Naive thymus-derived CD4-positive, alpha-beta T cell (primary cell): ENCODE measurements at places on chromosomes 1 and 21.
A peak's percentile ranks its signal among the peaks of the same experiment; 100 is the strongest.

GRCh38 chr1:219539645-219540254 lies 73.2 kb downstream of the ZC3H11B start:
- no peaks in the 10 kb centered on the region for H3K27me3 ChIP-seq
- H3K27ac ChIP-seq, result no peak overlapping the region
- DNase-seq, result no peak
- H3K4me1 ChIP-seq, result no peaks in the 10 kb centered on the region
- no peaks in the 10 kb centered on the region for H3K36me3 ChIP-seq
- no peak overlapping the region for H3K4me3 ChIP-seq

DNA sequence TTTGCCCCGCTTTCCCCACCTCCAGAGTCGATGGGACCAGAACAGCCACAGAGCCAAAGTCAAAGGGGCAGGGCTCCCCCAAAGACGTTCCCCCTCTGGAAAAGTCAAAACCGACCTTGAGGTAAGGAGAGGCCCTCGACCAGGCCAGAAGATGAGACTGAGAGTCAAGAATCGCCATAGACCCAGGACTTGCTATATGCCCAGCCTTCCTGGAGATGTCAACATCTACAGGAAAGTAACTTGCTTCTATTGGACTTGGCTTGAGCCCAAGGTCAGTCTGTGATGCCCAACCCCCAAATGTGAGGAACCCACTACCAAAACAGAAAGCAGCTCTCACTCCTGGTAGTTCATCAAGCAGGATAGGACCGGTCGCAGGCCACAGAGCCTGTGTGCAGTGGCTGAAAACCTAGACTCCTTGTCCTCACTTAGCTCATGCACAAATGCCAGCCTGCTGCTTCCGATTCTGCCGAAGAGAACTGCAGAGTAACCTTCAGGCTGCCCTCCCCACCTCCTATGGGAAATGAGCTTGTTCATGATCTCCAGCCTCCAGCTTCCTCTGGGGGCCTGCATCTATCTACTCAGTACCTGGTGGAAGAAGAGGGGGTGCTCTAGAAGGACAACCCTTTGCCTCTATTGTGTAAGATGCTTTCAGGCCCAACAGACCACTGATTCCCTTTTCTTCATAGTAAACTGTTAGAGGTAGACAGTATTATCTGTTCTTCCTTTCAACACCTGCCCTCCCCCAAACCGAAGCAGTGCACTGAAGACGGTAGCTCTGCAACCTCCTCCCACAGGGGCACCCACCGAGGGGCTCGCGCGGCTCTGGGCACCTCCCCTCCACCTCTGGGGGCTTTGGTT lies 1.4 kb downstream of the ACOT7 start:
- no peaks in the 10 kb centered on the region for H3K27me3 ChIP-seq
- H3K4me3 ChIP-seq, result peak overlapping the region; percentile 37
- DNase-seq, result no peak
- peak overlapping the region; percentile 12 for H3K27ac ChIP-seq

GRCh38 chr21:38875694-38876492 lies 70.2 kb downstream of the ETS2 start:
- DNase-seq, result no peak
- H3K27ac ChIP-seq, result no peak overlapping the region
- no peaks in the 10 kb centered on the region for H3K4me1 ChIP-seq

DNA sequence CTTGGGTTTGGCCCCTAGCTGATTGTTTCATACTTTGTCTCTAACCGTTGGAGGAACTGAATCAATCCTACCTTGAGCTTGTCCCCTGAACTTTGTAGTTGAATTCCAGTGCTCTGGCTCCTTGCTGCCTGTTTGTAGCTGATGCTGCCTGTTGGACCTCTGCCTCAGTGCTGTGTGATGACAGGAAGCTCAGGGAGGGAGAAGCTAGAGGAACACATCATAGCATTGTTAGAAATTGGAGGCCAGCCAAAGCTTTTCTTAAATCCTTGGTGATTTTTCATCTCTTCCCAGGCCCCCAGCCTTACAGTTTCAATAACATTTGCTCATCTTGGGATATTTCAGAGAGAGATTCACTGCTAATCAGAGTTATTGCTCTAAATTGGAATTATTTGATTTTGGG lies 34.0 kb downstream of the MACF1 start:
- H3K4me1 ChIP-seq, result peaks cover 2% of the 10 kb centered on the region
- DNase-seq, result no peak
- peaks cover 7% of the 10 kb centered on the region for H3K36me3 ChIP-seq
- H3K4me3 ChIP-seq, result no peak overlapping the region
- H3K27ac ChIP-seq, result no peak overlapping the region
- no peaks in the 10 kb centered on the region for H3K27me3 ChIP-seq
